IMR-90 (cell line): ENCODE measurements at places on chromosomes 1 and 21. TPM values are rescaled to one million over a fixed set of nuclear protein-coding genes. Genes with fewer than 3 reads are reported as not detected.

DNA sequence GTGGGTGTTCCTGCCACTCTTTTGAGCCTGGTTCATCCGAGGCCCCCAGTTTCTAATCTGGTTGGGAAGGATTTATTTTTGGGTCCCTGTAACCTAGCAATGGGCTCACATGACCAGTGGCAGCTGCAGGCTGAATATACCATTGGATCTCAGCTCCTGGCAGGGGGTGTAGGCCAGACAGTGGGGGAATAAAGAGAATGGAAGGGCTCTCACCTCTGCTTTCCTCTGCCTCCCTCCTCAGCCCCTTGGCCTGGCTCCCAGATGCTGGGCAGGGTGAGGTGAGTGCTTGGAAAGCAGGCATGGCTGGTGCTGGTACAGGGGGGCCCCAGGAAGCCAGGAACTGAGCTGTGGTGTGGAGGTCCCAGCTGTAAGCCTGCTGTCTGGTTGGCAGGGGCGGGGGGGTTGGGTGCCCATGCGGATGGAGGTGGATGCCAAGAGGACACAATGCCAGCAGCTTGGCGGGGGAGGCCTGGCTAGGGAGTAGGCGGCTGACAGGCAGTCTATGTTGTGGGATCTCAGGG lies 3.6 kb upstream of the GPR61 start:
- no peak overlapping the region for H3K27ac ChIP-seq
- H3K36me3 ChIP-seq, result no peaks in the 10 kb centered on the region
- no peak overlapping the region for H3K4me3 ChIP-seq
- H3K4me1 ChIP-seq, result peaks cover 4% of the 10 kb centered on the region
- H3K27me3 ChIP-seq, result peaks cover 17% of the 10 kb centered on the region

GRCh38 chr1:154735804-154736168 lies 127.8 kb upstream of the ADAR start:
- peaks cover 2% of the 10 kb centered on the region for H3K4me1 ChIP-seq
- H3K4me3 ChIP-seq, result no peak overlapping the region
- DNase-seq, result no peak

- no peaks in the 10 kb centered on the region for H3K36me3 ChIP-seq
- H3K4me3 ChIP-seq, result no peak overlapping the region
Observed at GRCh38 chr1:59184365-59184905, 112.5 kb upstream of the FGGY start.

DNA sequence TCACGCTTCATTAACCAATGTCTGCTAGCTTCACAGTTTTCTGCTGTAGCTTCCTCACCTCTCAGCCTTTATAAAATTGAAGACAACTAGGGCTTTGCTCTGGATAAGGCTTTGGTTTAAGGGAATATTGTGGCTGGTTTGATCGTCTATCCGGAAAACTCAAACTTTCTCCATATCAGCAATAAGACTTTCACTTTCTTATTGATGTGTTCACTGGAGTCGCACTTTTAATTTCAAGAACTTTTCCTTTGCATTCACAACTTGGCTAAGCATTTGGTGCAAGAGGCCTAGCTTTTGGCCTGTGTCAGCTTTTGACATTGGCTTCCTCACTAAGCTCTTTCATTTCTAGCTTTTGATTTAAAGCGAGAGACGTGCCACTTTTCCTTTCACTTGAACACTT lies 12.9 kb downstream of the COA6 start:
- H3K36me3 ChIP-seq, result peaks cover 6% of the 10 kb centered on the region; the same call in 1 of the 2 replicates
- no peak overlapping the region for H3K27ac ChIP-seq
- H3K4me1 ChIP-seq, result no peaks in the 10 kb centered on the region
- DNase-seq, result no peak

The ANXA9 gene
- total RNA-seq, result under 0.01 and 0.36 TPM in 2 replicates

- H3K4me1 ChIP-seq, result no peaks in the 10 kb centered on the region
- peaks cover 49% of the 10 kb centered on the region for H3K27me3 ChIP-seq
- H3K36me3 ChIP-seq, result no peaks in the 10 kb centered on the region
- no peak overlapping the region for H3K27ac ChIP-seq
- H3K4me3 ChIP-seq, result no peak overlapping the region
Observed at GRCh38 chr1:181482521-181483284, 614 bp upstream of the CACNA1E start.

The C1orf116 gene
- total RNA-seq, result under 0.01 TPM in 1 of 2 replicates, not detected in the other

DNA sequence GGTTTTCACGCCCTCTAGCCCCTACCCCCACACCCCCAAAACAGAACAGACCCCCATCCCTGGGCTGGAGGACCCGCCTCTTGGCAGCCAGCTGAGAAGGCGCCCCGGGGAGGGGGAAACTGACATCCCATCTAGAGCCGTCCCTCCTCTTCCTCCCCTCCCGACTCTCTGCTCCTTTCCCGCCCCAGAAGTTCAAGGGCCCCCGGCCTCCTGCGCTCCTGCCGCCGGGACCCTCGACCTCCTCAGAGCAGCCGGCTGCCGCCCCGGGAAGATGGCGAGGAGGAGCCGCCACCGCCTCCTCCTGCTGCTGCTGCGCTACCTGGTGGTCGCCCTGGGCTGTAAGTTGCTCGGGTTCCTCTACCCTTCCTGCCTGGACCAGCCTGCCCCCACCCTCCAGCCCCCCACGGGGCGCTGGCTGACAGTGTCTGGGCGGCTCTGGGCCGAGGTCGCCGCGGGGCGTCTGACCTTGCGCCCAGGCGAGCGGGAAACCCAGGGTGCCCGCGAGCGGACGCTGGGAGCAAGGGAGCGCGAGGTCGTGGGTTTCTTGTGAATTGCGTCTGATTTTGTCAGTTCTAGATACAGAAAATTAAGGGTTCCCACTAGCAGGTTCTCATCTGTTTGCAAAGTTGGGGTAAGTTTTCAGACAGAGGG lies 618 bp downstream of the JAM2 start:
- no peaks in the 10 kb centered on the region for H3K36me3 ChIP-seq
- H3K4me3 ChIP-seq, result peak overlapping the region; percentile 53
- peaks cover 12% of the 10 kb centered on the region for H3K27me3 ChIP-seq
- no peak overlapping the region for H3K27ac ChIP-seq
- peak; percentile 29 for DNase-seq
